ENCODE measurements at places on chromosomes 5 and 9.

DNA sequence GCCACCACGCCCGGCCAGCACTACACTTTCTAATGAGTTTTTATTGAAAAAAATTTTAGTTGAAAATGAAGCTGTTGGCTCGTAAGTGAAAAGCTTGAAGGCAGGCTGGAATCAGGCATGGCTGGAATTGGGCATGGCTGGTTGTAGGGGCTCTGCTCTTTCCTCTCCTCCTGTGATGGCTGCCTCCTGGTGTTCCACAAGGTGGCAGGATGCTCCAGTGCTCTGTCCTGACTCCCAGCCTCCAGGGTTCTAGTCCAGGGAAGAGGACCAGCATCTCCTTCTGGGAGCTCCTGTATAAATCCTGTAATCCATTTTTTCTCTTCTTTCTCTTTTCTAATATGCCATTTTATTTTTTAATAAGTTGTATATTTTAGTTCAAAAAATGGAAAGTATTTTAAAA lies 57.2 kb upstream of the DHFR start:
- DNase-seq = peak; percentile 10

GRCh38 chr5:124179819-124180218 lies 566.6 kb downstream of the ZNF608 start:
- DNase-seq = no peak

DNA sequence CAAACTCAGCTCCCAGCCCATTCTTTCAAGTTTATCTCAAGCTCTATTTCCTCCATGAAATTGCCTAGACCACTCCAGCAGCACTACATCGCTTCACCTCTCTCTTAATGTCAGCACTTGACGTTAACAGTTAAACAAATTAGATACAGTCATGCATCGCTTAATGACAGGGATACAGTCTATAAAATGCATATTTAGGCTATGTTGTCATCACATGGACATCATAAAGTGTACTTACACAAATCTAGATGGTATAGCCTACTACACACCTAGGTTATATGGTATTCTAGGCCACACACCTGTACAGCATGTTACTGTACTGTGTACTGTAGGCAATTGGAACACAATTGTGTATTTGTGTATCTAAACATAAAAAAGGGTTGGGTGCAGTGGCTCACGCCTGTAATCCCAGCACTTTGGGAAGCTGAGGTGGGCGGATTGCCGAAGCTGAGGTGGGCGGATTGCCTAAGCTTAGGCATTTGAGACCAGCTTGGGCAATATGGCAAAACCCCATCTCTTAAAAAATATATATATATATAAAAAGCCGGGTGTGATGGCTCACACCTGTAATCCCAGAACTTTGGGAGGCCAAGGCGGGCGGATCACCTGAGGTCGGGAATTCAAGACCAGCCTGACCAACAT lies 13.4 kb upstream of the PCSK5 start:
- no peak for DNase-seq

GRCh38 chr5:154993461-154993860 lies 20.1 kb upstream of the KIF4B start:
- no peak for DNase-seq

DNA sequence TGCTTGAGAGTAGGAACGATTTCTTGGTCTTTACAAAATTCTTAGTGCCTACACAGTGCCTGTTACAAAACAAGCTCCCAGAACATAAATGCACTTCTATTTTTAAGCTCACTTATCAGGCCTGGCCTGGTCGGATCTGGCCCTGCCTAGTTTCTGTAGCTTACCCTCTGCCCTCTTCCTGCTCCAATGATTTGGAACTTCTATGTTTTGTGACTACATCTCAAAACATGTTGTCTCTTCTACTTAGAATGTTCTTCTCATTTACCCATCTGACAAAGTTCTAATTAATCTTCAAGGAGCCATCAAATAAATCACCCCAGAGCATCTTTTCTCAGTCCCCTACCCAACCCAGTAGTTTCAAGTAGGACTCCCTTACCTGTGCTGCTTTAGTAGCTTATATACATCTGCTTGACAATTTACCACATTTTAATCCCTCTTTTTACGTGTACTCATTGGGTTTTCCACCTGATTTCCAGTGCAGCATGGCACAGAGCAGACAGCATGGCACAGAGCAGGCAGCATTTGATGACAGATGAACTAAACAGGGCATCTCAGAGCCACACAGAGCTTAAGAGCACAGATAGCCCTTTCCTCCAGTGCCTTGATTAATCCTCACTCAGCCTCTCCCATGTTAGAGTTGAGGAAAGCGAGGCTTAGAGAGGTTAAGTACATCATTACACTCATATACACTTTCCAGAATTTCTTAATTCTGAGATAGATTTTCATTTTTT lies 171.9 kb downstream of the MAPKAP1 start:
- DNase-seq = no peak
